ENCODE measurements at places on chromosomes 5 and 9.

DNA sequence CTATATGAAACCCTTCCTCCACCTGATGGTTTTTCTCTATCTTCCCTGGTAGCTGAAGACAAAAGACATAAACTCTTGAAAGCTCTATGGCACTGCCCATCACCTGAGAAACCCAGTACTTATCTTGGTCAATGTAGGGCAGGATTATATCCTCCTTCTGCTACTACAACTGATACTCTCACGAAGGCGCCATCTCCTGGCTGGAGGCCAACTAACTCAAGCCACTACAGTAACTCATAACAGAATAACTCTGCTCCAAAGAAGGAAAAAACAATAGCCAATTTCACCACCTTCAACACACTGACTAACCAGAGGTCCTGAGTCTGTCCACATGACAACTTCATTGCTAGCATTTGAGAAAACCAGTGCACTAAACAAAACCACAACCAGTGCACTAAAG, 409.2 kb downstream of the CETN3 start:
- no peak for DNase-seq

GRCh38 chr5:178467205-178467567, 123.0 kb downstream of the COL23A1 start:
- no peak for DNase-seq

DNA sequence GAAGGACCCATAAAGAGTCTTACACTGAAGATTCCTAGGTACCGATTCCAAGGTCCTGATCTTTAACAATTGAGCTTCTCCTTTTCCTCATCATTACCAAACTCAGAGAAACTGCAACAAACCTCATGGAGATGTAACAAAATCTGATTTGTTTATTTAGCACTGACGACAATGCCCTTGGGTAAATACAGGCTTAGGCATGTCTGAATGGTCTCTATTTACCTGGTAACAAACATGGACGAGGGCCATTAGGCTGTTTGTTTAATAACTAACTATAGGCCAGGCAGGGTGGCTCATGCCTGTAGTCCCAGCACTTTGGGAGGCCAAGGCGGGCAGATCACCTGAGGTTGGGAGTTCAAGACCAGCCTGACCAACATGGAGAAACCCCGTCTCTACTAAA, 333.3 kb downstream of the AGTPBP1 start:
- DNase-seq, result no peak

GRCh38 chr9:24041160-24041690, 215.2 kb upstream of the ELAVL2 start:
- DNase-seq, result no peak

GRCh38 chr9:124493794-124494479, 13.3 kb downstream of the NR5A1 start:
- no peak for DNase-seq

- no peak for DNase-seq
These were observed 1.8 kb downstream of the PDLIM4 start for GRCh38 chr5:132259069-132259851.

- DNase-seq, result no peak
These were observed 559 bp downstream of the SLC38A9 start for GRCh38 chr5:55711507-55712022.

DNA sequence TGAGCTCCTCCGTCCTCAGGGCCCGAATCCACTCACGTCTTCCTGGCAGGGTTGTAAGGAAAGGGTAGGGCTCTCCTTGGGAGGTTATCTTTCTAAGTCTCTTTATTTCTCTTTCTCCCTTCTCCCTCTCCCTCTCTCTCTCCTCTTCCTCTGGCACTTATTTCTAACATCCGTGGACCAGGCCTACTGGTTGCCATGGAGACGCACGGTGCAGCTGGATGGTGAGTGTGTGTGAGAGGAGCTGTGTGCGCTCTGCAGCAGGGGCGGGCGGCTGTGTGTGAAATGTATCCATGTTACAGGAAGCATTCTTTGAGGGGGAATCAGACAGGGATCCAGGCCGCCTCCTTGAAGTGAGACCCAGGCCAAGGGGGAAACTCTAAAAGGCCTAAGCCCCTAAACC, 32.2 kb downstream of the PCDH1 start:
- no peak for DNase-seq

DNA sequence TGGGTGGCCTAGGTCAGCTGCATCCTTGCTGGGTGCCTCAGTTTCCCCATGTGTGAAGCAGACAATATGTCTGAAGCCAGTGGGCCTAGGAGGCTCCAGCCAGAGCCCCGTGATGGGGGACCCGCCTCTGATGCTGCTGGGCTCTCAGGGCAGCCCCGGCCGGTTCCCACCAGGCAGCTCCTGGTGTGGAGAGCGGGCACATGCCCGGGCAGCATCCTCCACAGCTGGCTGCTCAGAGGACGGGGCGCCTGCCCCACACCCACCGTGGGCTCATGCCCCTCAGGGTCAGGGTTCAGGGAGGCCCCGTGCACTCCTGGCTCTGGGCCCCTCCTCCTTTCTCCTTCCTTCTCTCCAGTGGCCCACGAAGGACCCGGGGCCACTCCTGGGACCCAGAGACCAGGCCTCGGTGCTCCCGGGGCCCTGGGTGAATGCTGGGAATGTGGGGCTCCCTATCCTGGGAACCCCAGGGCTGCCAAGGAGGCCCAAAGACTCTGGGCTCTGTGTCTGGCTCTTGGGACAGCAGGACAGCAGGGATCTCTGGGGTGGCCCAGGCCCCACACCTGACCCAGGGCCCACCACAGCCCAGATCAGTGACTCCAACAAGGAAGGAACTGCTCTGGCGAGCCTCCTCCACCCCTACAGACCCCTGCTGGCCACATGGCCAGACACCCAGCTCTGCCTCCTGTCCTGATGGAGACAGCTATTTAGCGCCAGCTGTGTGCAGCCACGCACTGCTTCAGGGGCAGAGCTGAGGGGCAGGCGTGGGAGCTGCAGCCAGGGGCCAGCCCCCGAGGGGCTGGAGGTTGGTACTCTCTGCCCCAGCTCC, 39.5 kb upstream of the EGFL7 start:
- no peak for DNase-seq

GRCh38 chr9:8717146-8717545, 917.6 kb upstream of the DMAC1 start:
- DNase-seq, result no peak

DNA sequence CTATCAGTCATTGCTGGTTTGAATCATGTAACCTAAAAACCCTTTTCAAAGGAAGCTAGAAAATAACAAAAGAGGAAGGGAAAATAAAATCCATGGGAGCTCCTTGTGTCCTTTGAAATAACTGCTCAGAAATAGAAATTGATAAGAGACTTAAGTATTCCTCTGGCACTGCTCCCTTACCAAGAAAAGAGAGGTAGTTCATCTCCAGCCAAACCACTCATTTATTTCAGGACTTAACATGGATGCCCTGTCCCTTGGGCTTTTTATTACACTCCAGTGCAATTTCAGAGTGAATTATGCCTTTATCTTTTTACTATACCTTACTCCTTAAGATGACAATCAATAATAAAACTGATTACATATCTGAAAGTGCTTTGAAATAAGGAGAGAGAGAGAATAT, 61.0 kb downstream of the MUSK start:
- DNase-seq, result no peak

Data from cerebellar nuclear complex (tissue), 1 donor.